ENCODE measurements at places on chromosomes 2 and 18.

- no peak for DNase-seq
Observed at GRCh38 chr2:218745160-218745558, 34.5 kb downstream of the TTLL4 start.

DNA sequence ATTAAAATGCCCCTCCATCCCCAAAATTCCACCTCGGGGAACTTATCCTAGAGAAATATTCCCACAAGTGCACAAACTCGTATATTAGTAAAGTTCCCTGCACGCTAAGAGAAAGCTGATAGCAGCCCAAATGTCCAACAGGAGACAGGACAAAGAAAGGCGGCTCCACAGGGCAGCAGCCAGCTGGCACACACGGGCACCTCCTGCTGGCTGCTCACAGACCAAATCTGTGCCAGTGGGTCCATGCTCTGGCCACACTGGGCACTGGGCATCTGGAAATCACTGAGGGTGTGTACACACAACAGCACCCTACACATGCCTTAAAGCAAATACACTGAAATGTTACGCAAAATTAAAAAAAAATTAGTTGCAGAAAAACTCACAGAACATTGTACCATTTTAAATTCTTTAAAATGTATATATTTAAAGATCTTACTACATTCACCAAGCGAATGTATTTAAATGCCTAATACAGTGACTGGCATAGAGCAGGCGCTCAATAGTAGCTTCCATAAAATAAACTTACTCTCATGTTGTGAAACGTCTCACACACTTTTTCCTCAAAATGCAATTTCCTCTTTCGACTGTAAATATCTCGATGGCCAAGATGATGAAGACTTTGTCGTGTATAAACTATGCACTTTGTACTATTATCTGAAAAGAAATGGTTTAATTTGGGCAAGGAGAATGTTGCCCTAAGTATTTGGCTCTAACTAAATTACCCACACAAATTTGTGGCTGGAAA lies 19.4 kb downstream of the ZNF516 start:
- DNase-seq, result no peak

- peak; percentile 5 for DNase-seq
Observed at GRCh38 chr18:62183578-62184195, 3.2 kb downstream of the PIGN start.

GRCh38 chr2:214050731-214051130 lies 360.1 kb upstream of the VWC2L start:
- no peak for DNase-seq

DNA sequence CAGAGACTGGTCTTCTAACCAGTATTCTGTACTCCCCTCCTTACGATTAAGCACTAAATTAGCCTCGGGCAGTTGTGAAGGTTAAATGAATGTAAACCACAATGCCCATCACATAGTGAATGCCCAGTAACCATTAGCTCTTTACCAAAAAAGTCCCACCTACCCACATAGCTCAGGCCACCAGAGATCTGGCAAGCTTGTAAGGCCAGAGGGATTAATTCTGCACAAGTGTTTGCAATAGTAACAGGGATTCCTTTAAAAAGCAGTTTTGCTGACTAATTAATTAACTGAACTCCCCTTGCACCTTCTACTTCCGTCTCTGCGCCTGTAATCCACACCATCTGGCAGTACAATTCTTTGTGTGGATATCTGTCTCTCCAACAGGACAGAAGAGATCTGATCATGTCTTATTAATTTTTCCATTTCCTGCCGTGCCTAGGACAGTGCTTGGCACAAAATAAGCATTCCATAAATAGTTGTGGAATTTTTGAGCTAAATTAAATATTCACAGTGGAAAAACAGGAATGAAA lies 36.2 kb upstream of the IGFBP2 start:
- no peak for DNase-seq

DNA sequence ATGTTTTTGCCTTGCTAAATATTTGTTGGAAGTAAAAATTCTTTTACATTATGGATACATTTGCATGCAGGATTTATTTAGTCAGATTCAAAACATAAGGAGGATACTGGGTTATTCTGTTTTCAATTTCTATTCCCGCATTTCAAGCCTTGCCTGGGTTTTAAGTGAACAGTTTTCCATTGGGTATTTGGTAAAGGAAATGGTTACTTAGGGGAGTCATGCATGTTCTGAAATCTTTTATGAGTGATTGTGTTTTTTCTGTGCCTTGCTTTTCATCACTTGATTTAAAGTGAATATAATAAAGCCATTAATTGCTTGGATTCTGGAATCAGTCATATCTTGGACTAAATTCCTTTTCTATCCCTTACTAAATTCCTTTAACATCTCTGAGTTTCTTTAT lies 12.0 kb upstream of the SP9 start:
- no peak for DNase-seq

GRCh38 chr2:72893594-72894319 lies 6.5 kb downstream of the SPR start:
- DNase-seq, result peak; percentile 58

- no peak for DNase-seq
Observed at GRCh38 chr2:74658516-74658915, 4.5 kb downstream of the SEMA4F start.

DNA sequence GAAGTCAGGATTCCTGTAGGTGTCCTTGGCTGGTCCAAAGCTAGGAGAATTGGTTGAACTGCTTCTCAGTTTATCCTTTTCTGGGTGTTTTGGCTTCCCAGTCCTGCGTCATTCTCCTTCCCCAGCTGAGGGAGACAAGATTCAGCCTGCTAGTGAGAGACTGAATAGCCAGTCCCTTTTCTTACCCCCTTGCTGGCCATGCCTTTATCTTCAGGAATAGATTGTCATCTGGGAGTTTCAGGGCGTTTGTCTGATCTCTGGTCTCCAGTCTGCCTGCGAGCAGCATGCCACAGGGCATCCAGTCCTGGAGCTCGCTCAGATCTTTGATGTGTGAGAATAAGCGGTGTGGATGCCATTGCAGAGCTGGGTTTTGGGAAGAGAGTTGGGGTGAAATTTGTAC lies 5.8 kb downstream of the MYO1B start:
- no peak for DNase-seq

GRCh38 chr2:191217580-191217979 lies 27.6 kb upstream of the MYO1B start:
- peak; percentile 19 for DNase-seq

- DNase-seq, result no peak
Observed at GRCh38 chr2:26179446-26179913, 6.6 kb downstream of the GAREM2 start.

DNA sequence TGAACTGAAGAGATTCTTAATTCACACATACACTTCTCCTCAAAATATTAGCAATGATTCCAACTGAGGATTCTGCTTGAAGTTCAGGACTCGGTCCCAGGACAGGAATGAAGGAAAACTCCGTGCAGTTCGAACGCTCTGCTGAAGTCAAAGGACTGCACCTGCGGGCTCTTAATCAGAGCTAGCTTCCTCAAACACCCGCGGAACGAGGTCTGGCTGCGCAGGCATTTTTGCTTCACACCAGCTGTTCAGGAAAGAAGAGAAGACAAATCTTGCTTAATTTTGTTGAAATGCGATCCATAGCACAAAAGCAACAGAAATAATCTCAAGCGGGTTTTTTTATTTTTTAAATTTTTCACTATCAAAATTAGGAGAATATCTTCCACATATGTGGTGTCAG lies 175.6 kb downstream of the LAMA1 start:
- DNase-seq, result no peak

DNA sequence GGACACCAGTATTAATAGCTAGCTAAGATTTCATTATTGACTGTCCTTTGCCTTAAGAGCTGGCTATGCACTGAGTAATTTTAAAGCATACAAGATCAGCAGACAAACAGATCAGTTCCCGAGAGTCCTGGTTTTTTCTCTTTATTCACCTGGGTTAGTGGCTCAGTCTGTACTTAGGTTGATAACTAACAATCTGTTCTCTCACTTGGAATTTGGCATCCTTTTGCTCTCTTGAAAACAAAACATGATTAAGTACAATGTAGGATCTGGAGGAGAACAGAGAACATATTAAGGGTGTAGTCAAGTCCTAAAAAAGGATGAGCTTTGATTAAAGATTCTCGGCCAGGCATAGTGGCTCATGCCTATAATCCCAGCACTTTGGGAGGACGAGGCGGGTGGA lies 16.6 kb downstream of the ARPC2 start:
- no peak for DNase-seq

GRCh38 chr2:9644603-9645002 lies 13.8 kb upstream of the YWHAQ start:
- no peak for DNase-seq

GRCh38 chr2:177430411-177430810 lies 37.8 kb downstream of the AGPS start:
- DNase-seq, result no peak

DNA sequence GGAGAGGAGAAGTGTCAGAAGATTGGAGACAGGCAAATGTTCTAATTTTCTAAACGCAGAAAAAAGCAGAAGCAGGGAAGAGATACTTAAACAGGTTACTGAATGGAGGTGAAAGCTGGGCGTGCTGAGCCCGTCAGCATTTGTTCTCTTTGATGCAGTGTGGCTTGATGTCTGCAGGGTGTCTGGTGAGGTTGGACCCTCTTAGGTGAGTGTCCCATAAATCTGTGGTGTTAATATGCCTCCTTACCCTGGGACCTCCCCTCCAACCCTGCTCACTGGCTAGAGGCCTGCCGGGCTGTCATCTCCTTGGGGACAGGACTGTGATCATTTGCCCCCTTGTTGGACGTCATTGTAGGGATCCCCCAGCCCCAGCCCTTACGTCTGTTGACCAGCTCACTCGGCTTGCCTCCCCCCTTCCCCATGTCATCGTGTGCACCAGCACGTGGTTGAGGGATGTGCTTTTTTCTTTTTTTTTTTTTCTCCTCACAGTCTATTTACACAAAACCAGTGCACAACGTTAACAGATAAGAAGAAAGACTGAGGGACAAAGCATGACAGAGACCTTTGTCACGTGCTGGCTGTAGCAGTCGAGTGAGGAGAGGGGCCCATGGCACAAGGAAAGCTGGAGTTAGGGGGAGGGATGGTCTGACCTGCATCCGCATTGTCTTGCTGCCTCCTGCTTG lies 56.4 kb downstream of the NCK2 start:
- DNase-seq, result no peak

GRCh38 chr18:3511980-3512379 lies 62.0 kb downstream of the TGIF1 start:
- peak; percentile 7 for DNase-seq

GRCh38 chr18:70195852-70196434 lies 9.5 kb downstream of the RTTN start:
- no peak for DNase-seq

DNA sequence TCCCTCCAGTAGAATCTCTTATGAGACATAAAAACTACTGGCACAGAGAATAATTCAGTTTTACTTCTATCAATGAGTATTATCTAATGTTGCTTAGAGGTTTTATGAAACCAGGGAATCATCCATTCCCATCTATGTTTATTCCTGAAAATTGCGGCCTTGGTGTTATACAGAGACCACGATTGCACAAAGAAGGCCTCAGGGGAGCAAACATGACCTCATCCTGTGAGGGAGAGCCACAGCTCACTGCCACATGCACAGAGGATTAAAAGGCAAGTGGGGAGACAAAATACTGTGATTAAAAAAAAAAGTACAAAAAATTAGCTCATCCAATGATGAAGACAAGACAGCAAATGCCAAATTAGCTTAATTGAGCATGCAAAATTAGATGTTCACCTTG lies 111.8 kb upstream of the SLC35G4 start:
- DNase-seq, result peak; percentile 7

DNA sequence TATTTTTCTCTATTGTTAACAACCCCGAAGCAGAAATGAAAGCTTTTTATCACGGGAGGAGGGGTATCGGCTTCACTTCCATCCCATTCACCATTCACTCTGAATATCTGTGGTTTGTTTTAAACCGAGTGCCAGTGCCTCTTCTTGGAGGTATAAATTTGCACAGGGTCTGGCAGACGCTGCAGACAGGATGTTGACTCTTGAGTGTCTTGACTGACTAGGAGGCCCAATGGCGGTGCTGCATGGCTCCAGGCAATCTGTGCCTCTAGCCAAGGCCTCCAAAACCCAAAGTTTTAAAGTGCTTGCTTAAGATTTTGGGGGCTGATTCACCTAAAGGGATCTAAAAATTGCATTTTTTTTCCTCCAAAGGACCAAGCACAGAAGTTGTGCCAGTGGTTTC lies 183.8 kb downstream of the LTBP1 start:
- DNase-seq, result no peak

DNA sequence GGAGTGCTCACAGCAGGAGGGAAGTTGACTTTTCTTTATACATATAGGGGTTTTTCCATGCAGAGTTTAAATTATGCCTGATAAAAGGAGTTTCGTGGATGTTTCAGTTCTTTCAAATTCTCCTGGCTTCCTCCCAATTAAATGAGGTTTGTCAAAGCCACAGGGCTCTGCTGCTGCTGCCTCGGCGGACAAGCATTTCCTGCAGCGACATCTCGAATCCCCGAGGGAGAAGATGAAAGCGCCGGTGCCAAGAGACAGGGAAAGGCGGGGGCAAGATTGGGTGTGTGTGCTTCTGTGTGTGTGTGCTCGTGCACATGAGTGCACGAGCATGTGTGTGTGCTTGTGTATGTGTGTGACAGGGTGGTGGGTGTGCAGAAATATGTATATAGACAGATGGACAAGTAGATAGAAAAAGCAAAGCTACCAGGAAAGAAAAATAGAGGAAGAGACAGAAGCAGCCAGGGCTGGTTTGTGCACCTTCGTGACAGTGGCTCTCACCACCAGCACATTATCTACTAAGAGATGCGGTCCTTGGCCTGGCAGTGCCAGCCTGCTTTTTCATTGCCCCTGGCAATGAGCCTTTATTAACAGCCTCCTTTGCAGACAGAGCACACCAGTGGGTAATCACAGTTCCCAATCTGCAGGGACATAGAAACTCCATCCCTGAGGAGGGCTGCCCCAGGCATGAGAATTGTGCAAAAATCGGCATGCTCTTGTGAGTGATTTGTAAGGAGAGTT lies 76.2 kb downstream of the CDK15 start:
- DNase-seq, result peak; percentile 6

DNA sequence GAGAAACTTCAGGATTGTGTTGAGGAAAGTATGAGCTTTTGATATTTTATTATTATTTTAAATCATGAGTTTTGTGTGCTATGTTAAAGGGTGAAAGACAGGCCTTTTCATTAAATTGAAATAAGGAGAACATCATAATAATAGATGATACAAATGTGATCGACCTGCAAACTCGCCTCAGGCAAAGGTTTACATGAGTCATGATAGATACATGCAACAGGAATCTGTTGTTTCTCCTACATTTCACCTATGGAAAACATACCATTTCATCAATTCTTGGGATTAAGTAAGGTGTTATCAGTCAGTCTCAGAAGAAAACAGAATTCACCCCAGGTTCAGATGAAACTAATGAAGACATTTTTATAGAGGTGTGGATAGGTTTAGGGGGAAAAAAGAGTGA lies 1992.5 kb upstream of the PIK3C3 start:
- DNase-seq, result no peak

DNA sequence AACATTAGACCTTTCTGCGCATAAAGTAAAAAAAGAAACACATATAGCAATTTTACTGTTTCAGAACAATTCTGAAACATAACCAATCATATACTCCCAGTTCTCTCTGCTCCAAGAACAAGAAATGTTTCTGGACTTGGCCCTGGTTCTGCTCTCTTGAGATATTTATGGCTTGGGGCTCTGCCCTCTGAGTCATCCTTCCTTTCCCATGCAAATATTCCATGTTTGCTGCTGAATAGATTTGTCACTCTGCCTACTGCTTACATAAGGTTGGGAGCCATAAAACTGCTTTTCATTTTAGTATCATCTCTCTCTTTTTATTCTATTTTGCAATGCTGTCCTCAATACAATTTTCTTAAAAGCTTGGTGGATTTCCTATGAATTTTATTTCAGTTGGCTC lies 499.6 kb upstream of the ACVR2A start:
- DNase-seq, result peak; percentile 7

GRCh38 chr18:8235894-8236293 lies 373.3 kb upstream of the RAB12 start:
- DNase-seq, result no peak
